ENCODE measurements at places on chromosomes 5 and 9.

- no peak for DNase-seq
Measured at GRCh38 chr9:133487331-133487725, 8.4 kb upstream of the SLC2A6 start.

GRCh38 chr5:127452626-127453025 is 64.8 kb upstream of the PRRC1 start:
- no peak for DNase-seq

GRCh38 chr5:74765929-74766328 is 988 bp downstream of the GFM2 start:
- DNase-seq: no peak

GRCh38 chr9:123609844-123610243 is 253.8 kb downstream of the CRB2 start:
- no peak for DNase-seq

GRCh38 chr5:99032234-99033013 is 103.6 kb upstream of the CHD1 start:
- DNase-seq: peak; percentile 34

GRCh38 chr9:87880683-87881082 is 2.0 kb upstream of the SPATA31E1 start:
- no peak for DNase-seq

GRCh38 chr5:76696251-76696650 is 19.7 kb upstream of the F2R start:
- DNase-seq: no peak

DNA sequence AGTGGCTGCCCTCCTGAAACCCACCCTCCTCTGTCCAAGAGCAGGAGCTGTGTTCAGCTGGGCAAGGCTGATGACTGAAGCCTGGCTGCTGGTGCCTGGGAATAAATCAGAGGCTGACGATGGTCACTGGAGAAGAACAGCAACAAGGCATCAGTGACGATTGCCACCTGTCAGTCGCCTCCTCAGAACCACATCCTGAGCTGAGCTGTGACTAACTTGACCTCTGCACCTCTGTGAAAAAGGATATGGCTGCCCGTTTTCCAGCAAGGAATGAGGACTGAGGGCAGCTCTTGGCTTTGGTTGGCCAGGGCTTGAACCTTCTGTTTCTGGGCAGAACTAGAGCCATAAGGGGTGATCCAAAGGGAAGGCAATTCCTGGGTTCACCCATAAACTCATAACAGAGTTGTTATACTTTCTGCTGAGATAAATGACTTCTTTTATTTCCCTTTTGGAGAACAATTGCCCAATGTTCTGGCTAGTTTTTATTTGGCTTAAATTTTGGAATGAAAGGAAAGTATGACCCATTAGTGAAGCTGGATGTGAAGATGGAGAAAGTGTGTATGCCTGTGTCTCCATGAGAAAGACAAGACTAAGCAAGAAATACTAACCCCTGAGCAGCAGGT is 40.1 kb downstream of the TRIP13 start:
- no peak for DNase-seq

GRCh38 chr9:33458444-33458843 is 11.1 kb upstream of the AQP3 start:
- DNase-seq: peak; percentile 61

All from activated CD4-positive, alpha-beta T cell treated with anti-CD3 and anti-CD28 coated beads, Interleukin-2, amount 50 U/mL, for 48 hours (primary cell).